ENCODE measurements at places on chromosomes 6 and 20.

GRCh38 chr6:55601120-55601519, 22.1 kb upstream of the HMGCLL1 start:
- no peak for DNase-seq

DNA sequence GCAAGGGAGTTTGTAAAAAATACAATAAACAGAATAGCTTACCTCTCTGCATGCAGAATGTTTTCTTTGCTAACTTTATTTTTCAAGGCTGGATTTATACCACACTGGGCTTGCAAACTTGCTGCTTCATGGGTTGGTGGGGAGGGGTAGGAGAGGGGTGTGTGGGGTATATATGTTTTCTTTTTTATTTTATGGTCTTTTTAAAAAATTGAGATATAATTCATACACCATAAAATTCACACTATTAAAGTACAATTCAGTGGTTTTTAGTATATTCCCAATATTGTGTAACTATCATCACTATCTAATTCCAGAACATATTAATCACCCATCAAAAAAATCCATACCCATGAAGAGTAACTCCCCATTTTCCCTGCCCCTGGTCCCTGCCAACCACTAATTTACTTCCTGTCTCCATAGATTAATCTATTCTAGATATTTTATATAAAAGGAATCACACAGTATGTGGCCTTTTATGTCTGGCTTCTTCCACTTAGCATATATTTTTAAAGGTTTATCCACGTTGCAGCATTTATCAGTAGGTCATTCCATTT, 14.3 kb upstream of the TRPC4AP start:
- no peak for DNase-seq

- no peak for DNase-seq
Observed at GRCh38 chr6:148285205-148285604, 57.4 kb upstream of the SASH1 start.

- no peak for DNase-seq
Observed at GRCh38 chr6:121639021-121639420, 203.6 kb downstream of the GJA1 start.

DNA sequence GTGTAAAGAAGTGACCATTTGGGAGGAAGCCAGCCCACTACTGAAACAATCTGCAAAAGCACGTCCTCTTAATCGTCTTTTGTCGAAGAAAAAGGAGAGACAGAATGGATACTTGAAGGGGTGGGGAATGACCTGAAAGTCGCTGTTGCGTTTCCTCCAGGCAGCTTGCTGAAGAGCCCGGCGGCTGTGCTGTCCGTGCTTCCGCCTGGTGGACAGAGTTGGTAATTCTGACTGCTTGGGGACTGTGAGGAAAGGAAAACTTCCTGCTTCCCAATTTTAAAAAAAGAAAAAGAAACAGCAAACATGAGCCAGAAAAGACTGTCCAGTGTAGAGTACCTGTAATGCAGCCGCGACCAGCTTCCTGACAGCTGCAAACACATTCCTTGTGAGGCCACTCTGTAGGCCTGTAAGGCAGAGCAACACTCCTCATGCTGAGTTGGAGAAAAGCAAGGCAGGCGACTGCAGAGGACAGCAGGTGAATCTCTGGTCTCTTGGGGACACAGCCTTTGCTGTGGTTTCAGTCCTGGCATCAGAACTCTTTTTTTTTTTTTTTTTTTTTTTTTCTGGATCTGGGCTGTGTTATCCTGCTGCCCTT, 251.1 kb upstream of the TBX18 start:
- no peak for DNase-seq

DNA sequence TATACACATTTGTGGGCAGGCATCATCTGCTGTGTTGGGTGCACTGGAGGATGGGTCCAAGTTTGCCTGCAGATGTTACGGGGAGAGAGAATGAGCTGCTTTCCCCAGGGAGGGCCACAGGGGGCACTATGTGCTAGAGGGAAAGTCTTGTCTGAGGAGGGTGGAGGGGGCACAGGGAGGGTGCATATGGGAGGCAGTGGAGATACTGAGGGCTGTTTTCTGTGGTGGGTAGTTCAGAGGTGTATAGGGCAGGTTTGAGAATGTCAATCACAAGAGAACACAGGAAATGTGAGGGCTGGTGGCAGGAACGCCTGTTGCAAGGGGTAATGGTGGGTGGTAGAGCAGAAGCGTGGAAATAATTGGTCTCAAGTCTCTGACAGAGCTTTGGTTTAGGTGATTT, 7.7 kb upstream of the PTPRA start:
- DNase-seq = no peak

DNA sequence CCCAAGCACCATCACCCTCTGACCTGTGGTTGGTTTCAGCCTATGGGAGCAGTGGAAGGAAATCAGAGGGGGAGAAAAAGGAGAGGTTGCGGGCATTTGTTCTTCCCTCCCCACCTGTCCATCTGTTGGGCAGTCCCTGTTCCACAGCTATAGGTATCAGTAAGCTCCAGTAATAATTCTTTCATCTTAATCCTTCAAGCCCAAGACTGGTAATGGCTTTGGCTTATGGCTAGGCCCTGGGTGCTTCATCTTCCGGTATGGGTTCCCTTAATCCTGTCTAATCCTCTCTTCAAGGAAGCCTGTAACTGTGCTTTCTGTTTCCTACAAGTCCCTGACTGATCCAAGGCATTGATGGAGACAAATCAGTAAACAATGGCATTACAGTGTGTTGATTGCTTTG, 42.2 kb upstream of the STK35 start:
- no peak for DNase-seq

DNA sequence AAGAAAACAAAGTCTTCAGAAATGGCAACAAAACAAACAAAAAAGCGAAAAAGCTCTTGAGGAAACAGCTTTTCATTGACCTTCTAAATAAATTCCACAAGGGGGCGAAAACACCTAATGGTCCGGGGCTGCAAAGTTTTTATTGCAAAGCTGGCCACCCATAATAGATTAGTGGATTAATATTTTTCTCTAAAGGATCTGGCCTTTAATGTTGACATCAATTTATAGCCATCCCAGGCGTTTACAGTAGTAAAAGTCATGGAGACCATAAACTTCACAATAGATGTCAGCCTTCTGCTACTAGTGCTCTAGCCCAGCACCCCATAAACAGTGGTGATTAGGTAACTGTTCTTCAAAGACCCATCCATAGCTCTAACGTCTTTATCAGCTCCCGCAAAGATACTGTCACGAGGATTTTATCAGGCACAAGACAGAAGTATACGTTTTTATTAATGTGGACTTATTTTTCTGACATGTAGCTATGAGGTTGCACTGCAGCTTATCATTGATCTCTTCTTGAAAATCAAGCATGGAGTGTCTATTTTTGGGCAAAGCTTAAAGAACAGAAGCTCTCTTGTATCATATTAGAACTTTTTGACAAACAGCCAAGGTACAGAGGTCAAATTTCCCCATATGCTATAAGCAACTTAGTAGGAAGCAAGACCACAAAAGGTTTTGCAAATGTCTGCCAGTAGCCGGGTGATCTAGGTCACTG, 4.7 kb downstream of the CITED2 start:
- peak; percentile 54 for DNase-seq

DNA sequence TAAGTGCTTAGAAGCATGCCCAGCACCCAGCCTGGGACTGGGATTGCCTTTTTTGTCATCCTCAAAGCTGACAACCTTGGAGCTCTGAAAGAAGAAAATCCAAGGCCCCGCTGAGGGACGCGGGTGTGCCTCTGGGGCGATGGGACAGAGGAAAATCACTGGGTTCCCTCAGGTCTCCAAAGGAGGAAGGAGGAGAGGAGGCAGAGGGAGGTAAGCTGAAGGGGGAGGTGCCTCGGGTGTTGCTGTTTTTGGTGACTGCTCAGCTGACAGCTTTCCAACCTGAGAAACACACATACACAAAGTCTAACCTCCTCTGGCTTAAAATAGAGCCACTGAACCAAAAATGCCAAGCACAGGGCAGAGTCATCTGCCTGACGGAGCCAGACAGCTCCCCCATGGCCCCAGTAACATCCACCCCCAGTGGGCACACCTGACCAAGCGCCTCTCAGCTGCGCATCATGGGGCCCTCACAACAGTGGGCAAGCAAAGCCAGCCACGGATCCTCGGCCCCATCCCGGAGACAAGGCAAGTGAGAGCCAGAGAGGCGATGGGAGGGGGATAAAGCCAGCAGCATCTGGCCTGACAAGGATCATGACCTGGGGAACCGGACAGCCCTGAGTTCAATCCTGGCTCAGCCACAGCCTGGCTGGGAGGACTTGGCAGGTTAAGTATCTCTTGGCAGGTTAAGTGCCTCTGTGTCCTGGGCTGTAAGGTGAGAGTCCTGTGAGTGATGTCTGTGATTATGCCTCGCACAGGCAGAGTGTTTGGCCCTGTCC, 3.2 kb upstream of the KCNK15 start:
- DNase-seq = no peak

DNA sequence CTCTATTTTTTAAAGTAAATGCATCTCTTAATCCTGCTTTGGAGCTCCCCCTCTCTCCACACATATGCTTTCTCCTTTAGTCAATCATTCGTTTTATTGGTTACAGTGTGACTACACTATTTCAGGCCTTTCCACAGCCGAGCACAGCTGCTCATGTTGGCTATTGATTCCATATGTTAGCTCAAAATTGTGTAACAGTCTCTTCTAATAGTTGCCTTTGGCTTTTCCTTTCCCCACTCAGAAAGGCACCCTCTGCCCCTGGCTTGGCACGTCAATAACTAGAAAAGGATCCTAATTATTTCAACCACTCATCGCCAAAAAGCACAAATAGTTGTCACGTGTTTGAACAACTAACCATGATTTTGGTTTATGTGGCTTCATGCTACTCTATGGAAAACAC, 410.3 kb upstream of the SLC35B3 start:
- DNase-seq = no peak

GRCh38 chr6:146857980-146858347, 259.2 kb downstream of the ADGB start:
- no peak for DNase-seq

GRCh38 chr6:52557389-52558265, 19.2 kb downstream of the TRAM2 start:
- DNase-seq = no peak

DNA sequence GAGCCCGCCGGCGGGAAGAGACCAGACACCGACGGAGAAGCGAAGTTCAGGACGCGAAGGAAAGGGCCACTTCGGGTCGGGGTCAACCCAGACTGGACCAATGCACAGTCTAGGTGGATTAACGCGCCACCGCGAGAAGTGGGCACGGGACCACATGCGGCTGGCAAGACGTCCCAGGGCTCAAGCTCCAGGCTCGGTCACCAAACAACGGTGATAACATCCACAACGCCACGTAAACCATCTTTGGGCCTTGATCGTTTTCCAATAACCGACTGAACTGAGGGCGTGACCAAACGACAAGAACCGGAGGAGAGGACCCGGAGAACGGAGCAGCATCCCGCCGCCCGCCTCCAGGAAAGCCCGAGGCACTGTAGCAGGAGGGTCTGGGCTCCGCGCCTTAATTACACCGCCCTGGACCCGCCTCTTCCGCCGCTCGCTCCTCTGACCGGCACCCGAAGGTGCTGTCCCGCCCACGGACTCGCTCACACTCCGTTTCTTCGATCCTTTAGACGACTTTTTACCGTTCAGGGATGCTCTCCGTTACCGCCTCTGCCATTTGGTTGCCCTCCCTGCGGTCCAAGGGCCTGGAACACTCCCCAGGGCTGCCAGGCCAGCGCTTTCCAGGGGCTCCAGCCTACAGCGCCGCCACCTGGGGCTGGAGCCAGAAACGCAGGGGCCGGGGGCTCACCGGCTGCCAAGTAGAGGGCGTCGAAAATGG, 44.1 kb downstream of the DPPA5 start:
- peak; percentile 33 for DNase-seq

DNA sequence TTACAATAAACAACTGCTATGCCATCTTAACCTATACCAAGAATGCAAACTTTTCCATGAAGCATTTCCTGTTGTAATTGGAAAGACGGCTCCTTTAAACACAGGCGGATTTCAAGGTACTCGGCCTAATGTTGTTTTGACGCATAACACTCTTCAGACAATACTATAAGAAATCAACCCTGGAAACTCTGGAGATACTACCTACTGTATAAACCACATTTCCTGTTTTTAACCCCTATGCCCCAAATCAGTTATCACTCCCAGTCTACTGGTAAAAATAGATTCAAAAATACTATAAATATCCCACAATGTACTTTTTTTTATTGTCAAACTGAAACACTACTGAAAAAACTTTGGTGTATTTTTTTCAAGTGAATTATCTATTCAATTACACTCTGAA, 118.1 kb downstream of the IRF4 start:
- DNase-seq = peak; percentile 77

DNA sequence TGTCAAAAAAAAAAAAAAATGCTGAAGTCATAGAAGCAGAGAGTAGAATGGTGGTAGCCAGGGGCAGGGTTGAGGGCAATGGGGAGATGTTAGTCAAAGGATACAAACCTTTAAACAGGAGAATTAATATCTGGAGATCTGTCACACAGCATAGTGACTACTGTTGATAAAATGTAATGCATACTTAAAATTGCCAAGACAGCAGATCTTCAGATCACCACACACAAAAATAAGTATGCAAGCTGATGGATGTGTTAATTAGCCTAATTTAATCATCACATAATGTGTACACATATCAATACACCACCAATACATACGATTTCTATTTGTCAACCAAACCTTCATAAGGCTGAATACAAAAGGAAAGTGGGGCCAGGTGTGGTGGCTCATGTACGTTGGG, 83.5 kb upstream of the PHACTR3 start:
- no peak for DNase-seq

- DNase-seq = no peak
Observed at GRCh38 chr20:2045101-2045500, 51.2 kb upstream of the PDYN start.
